ENCODE measurements at places on chromosomes 5 and 9.

DNA sequence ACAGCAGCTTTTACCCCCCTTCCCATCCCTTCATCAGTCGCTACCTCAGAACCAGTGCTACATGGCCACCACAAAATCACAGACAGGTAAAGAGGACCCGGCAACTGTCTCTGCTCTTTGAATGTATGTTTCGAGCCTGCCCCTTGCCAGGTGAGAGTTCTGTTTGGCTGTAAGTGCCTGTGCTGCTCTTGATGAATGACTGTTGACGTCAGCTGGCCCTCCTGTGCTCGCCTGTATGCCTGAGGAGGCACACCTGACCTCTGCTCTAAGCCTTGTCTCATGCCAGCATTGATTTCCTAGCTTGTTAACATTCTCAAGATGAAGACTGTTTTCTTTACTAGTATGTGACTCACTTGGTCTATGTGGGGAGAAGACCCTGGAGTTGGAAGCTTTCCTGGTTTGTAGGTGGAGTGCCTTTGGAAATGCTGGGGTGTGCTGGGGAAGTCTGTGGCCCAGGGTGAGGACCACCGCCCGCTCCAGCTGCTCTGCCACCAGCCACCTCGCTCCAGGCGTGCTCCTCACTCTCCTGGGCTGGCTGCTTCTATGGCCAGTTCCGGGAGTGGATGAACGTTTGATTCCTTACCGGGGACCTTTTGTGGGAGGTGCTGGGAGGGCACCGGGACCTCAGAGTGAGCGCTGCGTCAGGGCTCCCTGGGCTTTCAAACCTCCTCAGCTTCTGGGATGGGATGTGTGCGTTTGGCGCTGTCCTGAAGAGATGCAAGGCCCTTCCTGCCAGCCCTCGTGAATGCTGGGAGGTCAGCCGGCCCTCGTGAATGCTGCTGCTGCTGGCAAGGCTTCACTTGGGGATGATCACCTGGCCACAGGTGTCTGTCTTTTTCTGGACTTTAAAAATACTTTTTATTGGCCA, 109.9 kb downstream of the EHMT1 start:
- no peak for DNase-seq

DNA sequence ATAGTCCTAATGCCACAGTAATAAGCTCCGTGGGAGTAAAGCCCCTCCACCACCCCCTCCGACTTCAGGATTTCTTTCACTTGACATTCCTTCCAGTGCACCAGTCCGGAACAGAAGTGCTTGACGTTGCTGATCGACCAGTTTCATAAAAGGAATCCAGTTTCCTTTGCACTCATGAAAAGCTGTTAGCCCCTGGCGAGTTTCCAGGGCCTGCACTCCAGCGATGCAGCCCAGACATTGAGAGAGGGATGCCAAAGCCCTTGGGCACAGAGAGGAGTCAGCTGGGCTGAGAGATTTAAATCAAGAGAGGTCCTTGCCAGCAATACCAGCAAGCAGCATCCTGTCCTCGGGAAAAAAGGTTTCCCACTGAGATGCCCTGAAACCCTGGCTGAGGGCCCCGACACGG, 170.1 kb downstream of the GABBR2 start:
- DNase-seq, result no peak

DNA sequence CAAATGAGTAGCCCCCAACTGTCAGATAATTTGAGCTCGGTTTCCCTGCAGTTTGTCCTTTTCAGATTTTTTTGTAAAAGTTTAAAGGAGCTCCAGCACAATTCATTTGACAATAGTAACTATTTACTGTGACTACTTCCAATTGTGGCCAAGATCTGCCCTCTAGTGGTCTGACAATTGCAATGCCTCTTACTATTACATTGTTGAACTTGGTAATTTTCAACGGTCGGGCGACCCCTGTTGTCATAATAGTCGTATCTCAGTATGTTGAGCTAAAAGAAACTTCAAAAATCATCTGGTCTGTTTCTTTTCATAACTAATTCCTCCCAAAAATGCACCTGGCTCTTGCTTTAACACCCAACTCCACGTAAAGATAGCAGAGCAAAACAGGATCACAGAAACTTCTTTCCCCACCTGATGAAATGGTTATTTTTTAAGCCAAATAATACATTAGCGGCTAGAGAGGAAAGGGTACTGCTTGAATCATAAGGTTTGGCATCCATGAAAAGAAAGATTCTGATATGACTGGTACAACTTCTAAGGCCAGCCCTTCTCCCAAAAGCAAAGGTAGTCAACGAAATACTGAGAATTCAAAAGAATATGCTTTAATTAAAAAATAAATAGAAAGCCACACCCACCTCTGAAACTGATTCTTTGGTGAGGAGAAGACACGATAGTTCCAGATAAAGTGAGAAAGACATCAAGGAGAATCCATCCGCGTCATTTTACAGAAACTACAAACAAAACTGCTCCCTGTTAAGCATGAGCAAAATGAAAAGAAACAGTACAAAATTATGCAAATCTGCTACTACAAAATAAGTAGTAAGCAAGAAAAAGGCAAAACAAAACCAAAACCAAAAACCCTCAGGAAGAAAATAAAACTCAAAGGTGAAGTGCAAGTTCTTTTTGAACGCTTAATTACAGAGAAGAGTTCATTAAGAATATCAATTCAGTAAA, 76.9 kb upstream of the HTR4 start:
- DNase-seq, result no peak

- no peak for DNase-seq
These were observed 6.4 kb upstream of the EXOC3 start for GRCh38 chr5:436641-436975.

- DNase-seq, result no peak
These were observed 80.6 kb downstream of the OLFM1 start for GRCh38 chr9:135167849-135168655.

DNA sequence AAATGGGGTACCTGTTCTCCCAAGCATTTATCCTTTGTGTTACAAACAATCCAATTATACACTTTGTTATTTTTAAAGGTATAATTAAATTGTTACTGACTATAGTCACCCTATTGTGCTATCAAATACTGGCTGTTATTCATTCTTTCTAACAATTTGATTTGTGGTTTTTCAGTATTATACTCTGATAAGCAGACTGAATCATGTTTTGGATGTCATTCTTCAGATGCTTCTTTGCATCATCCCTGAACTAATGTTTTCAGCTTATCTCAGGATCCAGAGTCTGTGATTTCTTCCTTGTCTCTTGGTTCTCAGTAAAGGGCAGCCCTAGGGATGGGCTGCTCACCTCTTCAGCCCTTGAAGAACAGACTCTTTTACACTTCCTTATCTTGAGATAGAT, 177.8 kb upstream of the SGCD start:
- DNase-seq, result no peak

- DNase-seq, result no peak
These were observed 70.8 kb upstream of the HSPA9 start for GRCh38 chr5:138645778-138646575.

DNA sequence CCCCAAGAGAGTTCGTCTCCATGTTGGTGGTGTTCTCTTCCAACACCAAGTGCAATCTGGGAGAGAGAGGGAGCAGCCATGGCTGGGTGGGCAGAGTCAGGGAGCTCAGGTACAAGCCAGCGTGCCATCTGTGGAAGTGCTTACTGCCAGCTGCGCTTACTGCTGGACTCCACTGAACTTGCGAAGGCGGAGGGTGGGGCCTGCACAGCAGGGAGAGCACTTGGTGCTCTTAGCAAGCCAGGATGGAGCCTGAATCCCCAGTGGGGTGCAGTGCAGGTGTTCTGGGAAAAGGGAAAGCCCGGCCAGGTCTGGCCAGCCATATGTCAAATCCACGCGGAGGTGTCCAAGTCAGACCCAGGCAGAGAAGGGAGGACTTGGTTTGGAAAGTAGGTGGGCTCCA, 142.0 kb downstream of the FANCC start:
- no peak for DNase-seq

GRCh38 chr5:167552356-167552755, 739.1 kb upstream of the WWC1 start:
- DNase-seq, result no peak

DNA sequence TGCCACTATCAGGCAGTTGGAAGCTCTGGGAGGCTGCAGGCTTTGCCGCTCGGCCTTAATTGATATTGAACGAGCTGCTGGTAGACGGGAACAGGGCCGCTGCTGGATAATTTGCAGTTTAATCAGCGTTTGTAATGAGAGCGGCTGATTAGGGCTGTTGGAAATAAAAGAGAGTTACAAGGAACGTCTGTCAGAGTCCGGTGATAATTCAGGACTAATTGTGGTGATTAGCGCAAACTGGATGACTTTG, 68.2 kb upstream of the TBCA start:
- DNase-seq, result no peak

DNA sequence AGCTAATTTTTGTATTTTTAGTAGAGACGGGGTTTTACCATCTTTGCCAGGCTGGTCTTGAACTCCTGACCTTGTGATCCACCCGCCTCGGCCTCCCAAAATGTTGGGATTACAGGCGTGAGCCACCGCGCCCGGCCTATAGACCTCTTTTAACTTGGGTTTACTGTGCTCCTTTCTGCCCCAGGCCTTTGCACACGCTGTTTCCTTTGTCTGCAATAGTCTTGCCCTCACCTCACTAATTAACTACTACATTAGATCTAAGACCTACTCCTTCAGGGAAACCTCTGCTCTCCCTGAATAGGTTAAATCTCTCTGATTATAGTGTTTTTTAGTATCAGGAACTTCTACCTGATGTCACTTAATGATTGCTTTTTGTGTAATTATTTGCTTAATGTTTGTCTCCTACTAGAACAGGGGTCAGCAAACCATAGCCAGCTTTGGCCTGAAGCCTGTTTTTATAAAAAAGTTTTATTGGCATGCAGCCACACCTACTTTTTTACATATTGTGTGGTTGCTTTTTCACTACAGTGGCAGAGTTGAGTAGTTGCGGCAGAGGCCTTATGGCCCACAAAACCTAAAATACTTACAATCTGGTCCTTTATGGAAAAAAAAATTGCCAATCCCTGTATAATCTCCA, 31.2 kb upstream of the TLE1 start:
- DNase-seq, result no peak

- DNase-seq, result no peak
These were observed 117.7 kb downstream of the ZNF462 start for GRCh38 chr9:106980551-106981101.

DNA sequence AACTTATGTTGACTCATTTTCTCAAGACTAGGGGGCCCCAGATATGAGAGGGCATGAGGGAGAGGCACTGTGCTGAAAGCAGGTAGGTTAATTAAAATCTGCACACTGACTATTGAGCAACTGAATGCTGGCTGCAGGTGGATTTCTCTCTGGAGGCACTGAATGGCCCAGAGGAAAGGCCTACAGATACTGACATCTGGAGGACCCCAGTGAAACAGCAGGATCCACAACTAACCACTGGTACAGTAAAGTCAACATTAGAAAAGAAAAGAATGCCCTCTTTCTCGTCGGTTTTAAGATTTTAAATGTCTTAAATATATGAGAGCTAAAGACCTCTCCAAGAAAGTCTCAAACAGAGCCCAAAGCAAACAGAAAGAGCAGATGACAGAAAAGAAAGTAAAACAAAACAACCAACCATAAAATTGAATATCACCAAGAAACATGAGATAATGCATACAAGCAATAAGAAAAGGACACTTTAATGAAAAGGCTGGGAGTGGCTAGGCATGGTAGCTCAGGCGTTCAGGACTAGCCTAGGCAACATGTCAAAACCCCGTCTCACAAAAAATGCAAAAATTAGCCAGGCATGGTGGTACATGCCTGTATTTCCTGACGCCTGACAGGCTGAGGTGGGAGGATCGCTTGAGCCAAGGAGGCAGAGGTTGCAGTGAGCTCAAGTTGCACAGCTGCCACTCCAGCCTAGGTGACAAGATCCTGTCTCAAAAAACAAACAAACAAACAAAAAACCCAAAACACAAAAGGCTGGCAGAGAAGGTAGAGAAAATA, 43.3 kb downstream of the PUM3 start:
- DNase-seq, result no peak

GRCh38 chr5:117803533-117803932, 1184.8 kb downstream of the DTWD2 start:
- DNase-seq, result no peak
